Renal cortical epithelial cell (primary cell): ENCODE measurements at places on chromosomes 2 and 18. TPM values are rescaled to one million over a fixed set of nuclear protein-coding genes. Genes with fewer than 3 reads are reported as not detected.
A peak's percentile ranks its signal among the peaks of the same experiment; 100 is the strongest.

The MC5R gene
- not detected in 2 replicates for total RNA-seq

DNA sequence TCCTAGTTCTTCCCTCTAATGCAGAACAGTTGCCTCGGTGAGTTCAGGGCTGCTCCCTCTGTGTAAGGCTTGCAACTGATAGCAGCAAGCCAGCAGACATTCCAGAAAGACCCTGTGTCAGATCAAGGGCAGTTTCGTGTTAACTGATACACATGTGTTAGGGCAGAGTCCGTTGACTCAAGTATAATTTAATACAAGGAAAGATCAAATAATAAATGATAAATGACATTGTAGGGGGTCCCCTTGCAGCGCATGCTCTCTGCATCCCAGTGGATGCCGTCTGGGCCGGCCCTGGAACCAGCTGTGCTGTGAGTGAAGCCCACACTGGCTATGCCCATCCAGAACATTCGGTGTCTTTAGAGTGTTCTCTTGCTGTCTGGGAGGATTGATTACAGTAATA is 180.3 kb downstream of the AGAP1 start:
- DNase-seq, result no peak

DNA sequence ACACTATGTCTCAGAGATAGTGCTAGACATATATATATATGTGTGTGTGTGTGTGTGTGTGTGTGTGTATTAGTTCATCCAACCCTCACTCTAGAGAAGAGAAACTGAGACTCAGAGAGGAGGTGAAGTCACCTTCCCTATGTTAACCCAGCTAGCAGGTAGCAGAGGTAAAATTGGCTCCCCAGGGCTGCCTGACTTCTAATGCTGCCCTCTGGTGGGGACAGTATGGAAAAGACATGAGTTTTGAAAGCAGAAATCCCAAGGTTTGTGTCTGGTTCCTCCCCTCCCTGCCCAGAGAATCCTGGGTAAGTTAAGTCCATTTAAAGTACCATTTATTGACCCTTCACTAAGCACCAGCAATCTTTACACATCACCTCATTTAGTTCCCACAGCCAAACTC is 137.7 kb downstream of the THNSL2 start:
- DNase-seq, result peak; percentile 19

The CHST10 gene
- total RNA-seq, result 11.3 and 18.2 TPM in 2 replicates

GRCh38 chr18:43013486-43013885 is 102.0 kb downstream of the RIT2 start:
- no peak for DNase-seq

The ADD2 gene
- 0.35 and 2.3 TPM in 2 replicates for total RNA-seq

- no peak for DNase-seq
Measured at GRCh38 chr2:59025157-59025757, 784.1 kb upstream of the FANCL start.

The SERPINB3 gene
- total RNA-seq, result 0.40 and 1.9 TPM in 2 replicates

GRCh38 chr2:144516411-144516980 is 3.4 kb downstream of the ZEB2 start:
- no peak for DNase-seq

- DNase-seq, result no peak
Measured at GRCh38 chr18:55396979-55397378, 191.0 kb downstream of the TCF4 start.

The ANKRD62 gene
- not detected in 2 replicates for total RNA-seq

The PREB gene
- total RNA-seq, result 37.5 and 53.0 TPM in 2 replicates

The CRYGC gene
- not detected in 2 replicates for total RNA-seq

- peak; percentile 13 for DNase-seq
Measured at GRCh38 chr18:45482286-45482685, 133.0 kb upstream of the SLC14A2 start.

DNA sequence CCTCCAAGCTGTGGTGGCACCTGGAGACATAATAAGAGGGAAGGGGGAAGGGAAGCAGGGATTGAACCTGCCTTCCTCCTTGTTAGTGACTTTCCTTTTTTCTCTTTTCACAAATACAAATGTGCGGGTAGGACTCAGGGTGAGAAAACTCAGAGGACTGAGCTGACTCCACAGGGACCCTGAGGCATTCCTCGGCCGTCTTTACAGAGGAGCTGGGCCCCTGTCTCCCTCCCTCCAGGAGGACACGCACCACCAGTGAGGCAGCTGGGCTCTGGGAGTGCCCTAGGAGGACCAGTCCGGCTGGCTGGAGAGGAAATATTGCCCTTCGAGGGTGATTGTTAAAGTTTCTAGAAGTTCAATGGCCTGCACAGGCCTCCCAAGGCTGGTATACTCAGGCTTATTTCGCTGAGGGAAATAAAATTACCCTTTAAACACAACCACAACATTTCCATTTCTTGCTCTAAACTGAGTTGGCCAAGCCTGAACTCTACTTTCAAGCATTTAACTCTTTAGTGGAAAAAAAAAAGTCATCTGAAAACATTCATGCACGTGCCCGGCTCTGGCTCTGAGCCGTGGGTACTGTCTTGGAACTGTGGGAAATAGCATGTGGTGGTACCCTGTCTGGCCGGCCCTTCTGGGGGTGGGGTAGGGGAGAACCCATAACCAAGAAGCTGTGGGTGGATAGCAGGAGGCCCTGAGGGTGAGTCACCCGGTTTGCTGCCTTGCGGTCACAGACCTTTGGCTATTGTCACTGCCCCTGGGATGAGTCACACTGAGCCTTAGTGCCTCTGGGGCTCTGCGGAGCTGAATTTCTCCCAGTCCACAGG is 116.0 kb downstream of the COPS8 start:
- DNase-seq, result peak; percentile 91

- no peak for DNase-seq
Measured at GRCh38 chr2:169031202-169031601, at the start of gene ABCB11. Gene ABCB11 (minus strand): TSS chr2:169031324. CDS start chr2:169018125, 13,199 bp downstream.

The NIF3L1 gene
- total RNA-seq, result 21.7 and 37.3 TPM in 2 replicates

The PAIP2B gene
- total RNA-seq, result 1.2 and 4.3 TPM in 2 replicates
